A549 treated with GW870086 at 1 μM for 4 hours (cell line): ENCODE measurements at places on chromosomes 2 and 18. TPM values are rescaled to one million over a fixed set of nuclear protein-coding genes. Genes with fewer than 3 reads are reported as not detected.

The PLCL1 gene
- total RNA-seq: not detected in 5 replicates

The EFHD1 gene
- total RNA-seq: 3.3 to 4.9 TPM (median 3.6 TPM) in 5 replicates

The ALPP gene
- 4.4 to 5.3 TPM (median 4.8 TPM) in 5 replicates for total RNA-seq

The TTR gene
- 0.32 to 0.58 TPM (median 0.38 TPM) in 3 of 5 replicates, not detected in the others for total RNA-seq

The TMEFF2 gene
- total RNA-seq: 0.21 to 0.61 TPM (median 0.34 TPM) in 5 replicates

The FOXD4L1 gene
- 0.24 to 0.56 TPM (median 0.30 TPM) in 5 replicates for total RNA-seq

The MALL gene
- total RNA-seq: 166 to 184 TPM (median 172 TPM) in 5 replicates

The SEPTIN2 gene
- total RNA-seq: 220 to 280 TPM (median 269 TPM) in 5 replicates

The UCN gene
- 1.0 to 2.5 TPM (median 1.2 TPM) in 5 replicates for total RNA-seq

The TMEM169 gene
- total RNA-seq: 0.31 to 0.64 TPM (median 0.42 TPM) in 5 replicates

The CHST9 gene
- 0.03 TPM in 1 of 5 replicates, not detected in the others for total RNA-seq

The STAT4 gene
- 3.9 to 7.0 TPM (median 5.5 TPM) in 5 replicates for total RNA-seq

The MAPRE3 gene
- total RNA-seq: 9.9 to 14.1 TPM (median 11.9 TPM) in 5 replicates

The SULT1C4 gene
- not detected in 5 replicates for total RNA-seq

The COL4A3 gene
- total RNA-seq: 0.50 to 1.2 TPM (median 0.59 TPM) in 5 replicates
